ENCODE measurements at places on chromosomes 1 and 21. TPM values are rescaled to one million over a fixed set of nuclear protein-coding genes. Genes with fewer than 3 reads are reported as not detected.

The ANKRD45 gene
- 0.52 TPM for total RNA-seq

The S1PR1 gene
- 13.7 TPM for total RNA-seq

The TLCD4 gene
- total RNA-seq = 0.78 TPM

The NPHS2 gene
- not detected for total RNA-seq

The KCND3 gene
- not detected for total RNA-seq

The SPTA1 gene
- not detected for total RNA-seq

The HSD3B2 gene
- total RNA-seq = not detected

The SFN gene
- total RNA-seq = 7.0 TPM

The COL18A1 gene
- total RNA-seq = 181 TPM

The INTS7 gene
- total RNA-seq = 16.0 TPM

The ABCG1 gene
- total RNA-seq = 3.7 TPM

The TFAP2E gene
- total RNA-seq = 0.16 TPM

The DNAJC28 gene
- total RNA-seq = 0.64 TPM

The LINGO4 gene
- total RNA-seq = not detected

The CDKN2C gene
- total RNA-seq = 18.0 TPM

The FGR gene
- total RNA-seq = not detected
